ENCODE measurements at places on chromosomes 13 and 19. TPM values are rescaled to one million over a fixed set of nuclear protein-coding genes. Genes with fewer than 3 reads are reported as not detected.

DNA sequence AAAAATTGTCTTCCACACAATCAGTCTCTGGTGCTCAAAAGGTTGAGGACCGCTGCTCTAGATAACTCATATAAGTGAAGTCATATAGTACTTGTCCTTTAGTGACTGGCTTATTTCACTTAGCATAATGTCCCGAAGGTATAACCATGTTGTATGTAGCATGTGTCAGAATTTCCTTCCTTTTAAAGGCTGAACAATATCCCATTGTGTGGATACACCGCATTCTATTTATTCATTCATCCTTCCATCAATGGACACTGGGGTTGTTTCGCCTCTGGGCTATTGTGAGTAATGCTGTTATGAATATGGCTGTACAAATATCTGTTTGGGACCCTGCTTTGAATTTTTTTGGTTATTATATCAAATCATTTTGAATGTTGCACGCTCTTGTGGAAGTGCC is 4.6 kb upstream of the LYPD5 start:
- no peak for DNase-seq

DNA sequence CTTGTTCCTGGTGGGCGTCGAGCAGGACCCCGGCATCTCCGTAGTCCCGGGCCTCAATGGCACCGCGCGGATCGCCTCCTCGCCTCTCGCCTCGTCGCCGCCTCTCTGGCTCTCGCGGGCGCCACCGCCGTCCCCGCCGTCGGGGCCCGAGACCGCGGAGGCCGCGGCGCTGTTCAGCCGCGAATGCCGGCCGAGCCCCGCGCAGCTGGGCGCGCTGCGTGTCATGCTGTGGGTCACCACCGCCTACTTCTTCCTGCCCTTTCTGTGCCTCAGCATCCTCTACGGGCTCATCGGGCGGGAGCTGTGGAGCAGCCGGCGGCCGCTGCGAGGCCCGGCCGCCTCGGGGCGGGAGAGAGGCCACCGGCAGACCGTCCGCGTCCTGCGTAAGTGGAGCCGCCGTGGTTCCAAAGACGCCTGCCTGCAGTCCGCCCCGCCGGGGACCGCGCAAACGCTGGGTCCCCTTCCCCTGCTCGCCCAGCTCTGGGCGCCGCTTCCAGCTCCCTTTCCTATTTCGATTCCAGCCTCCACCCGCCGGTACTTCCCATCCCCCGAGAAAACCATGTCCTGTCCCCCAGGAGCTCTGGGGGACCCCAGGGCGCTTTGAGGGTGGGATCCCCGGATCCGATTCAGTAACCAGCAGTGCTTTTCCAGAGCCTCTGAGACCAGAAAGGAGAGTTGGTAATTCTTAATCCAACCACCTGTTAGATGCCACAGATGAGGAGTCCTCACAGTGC is 885 bp downstream of the MLNR start:
- DNase-seq = no peak

GRCh38 chr13:113053801-113054604 is 51.6 kb upstream of the F7 start:
- DNase-seq = peak; percentile 10

GRCh38 chr13:28449826-28450773 is 44.8 kb downstream of the FLT1 start:
- DNase-seq = no peak

DNA sequence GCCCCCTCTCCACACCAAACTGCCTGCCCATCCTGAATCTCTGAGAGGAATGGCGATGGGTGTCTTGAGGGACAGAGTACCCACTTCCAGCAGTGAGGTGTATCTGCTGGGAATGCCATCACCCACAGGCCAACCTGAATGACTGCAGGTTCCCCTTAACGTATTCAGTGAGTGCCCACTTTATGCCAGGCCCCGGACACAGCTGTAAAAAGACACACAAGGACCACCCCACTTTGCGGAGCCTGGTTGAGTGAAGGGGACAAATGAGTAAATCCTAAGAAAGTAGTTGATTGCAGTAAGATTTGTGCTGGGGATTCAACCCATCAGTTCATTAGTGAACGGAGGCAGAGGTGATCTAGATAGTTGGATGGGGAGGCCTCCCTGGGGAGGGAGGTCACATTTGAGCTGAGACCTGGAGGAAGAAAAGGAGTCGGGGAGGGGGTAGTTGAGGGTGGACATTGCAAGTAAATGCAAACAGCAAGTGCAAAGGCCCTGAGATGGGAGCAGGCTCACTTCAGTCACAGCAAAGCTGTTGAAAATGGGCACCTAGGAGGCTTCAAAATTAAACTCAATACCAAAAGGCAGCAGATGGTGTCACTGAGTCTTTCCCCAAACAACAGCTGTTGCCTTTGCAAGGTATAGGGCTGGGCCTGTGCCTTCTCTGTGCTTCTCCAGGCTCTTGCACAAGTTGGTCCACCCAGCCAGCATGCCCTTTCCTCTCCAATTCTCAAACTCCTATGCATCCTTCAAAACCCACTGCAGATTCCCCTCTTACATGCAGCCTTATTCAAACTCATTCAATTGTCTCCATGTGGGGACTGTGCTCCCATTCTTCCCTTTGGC is 4.3 kb downstream of the GDF15 start:
- DNase-seq = no peak

DNA sequence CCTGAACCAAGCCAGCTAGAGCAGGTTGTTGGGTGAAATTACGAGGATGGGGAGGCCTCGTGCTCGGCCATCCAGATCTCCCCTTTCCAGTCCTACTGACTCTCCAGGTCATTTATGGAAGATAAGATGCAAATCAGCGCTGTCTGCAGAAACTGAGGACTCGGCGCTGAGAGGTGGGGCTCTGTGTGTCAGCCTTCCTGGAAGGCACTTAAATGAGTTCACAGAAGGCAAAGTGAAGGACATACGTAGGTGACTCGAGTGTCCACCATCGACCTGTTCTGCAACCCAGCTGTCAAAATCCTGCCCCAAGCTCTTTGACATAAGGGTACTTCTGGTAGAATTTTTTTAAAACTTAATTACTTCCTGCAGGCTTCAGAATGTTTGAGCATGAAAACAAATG is 86.4 kb downstream of the RAB20 start:
- no peak for DNase-seq

DNA sequence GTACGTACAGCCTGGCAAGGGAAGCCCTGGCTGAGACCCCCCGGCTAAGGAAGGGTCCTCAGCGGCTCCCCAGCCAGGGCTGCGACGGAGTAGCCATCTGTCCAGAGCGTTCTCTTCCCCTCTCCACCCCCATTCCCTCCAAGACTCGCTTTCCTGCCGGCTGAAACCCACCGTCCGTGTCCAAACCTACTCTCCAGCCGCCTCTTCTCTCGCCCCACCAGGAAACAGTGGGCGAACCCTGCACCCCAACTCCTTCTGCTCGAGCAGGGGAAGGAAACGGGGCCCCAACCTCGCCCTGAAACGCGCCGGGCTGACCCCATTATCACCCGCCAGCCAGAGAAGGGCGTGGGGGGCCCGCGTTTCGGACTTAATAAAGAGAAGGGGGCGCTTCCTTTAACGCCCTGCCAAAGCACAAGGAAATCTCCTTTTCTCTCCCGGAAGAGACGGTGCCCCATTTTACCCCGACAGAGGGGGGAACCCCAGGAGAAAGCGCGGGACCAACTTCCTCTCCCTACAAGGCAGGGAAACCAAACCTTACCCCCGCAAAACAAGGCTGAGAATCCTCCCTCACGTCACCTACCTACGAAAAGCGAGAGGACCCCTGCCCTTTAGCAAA is 2.5 kb downstream of the ZC3H4 start:
- no peak for DNase-seq

- no peak for DNase-seq
These were observed 37.0 kb upstream of the PCDH9 start for GRCh38 chr13:67267136-67267535.

- no peak for DNase-seq
These were observed 20.9 kb downstream of the FCHO1 start for GRCh38 chr19:17772172-17772571.

GRCh38 chr19:801030-801860 is 4.0 kb downstream of the PTBP1 start:
- peak; percentile 88 for DNase-seq

DNA sequence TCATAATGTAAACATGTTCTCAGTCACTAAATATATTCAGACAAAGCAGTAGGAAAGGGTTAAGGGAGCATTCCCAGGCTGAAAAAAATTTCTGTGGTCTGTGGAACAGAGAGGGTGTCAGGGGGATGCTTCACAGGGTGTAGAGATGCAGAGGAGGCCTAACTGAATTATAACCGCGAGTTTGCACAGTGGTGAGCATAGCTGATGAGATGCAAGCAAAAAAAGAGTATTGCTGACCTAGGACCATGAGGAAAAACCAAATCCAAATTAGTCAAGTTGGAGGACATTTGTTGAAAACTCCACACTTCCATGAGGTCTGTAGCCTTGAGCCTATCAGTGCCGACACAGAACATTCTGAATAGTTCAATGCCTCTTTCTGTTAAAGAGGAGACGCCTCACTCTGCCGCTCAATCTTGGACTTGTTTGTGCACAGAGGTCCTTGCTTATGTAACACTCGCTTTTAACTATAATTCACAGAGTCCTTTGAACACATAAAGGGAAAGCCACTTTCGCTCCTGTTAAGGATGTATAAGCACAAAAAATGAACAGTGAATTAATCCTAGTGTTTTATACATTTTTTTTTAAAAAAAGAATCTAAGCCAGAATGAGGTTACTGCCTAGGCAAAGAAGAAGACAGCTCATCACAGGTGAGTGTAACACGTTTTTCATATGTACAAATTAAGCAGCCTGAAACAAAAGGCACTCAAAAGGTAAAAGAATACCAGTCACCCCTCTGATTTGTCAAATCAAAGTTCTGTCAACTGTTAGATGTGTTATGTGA is 25.8 kb upstream of the INTS6 start:
- no peak for DNase-seq

GRCh38 chr19:1567116-1567847 is 843 bp downstream of the MEX3D start:
- DNase-seq = peak; percentile 47

DNA sequence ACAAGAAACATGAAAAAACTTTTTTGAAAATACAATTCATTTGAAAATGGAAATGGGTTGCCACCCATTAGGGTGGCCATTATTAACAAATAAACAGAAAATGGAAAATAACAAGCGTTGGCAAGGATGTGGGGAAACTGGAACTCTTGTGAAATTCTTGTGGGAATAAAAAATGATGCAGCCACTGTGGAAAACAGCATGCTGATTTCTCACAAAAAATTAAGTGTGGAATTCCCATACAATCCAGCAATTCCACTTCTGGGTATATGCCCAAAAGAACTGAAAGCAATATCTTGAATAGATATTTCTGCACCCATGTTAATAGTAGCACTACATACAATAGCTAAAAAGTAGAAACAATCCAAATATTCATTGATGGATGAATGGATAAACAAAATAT is 165.2 kb downstream of the DCLK1 start:
- DNase-seq = no peak

The METTL21C gene
- total RNA-seq = not detected

The MTIF3 gene
- 140 TPM for total RNA-seq

The AP1M2 gene
- not detected for total RNA-seq

The TEX101 gene
- not detected for total RNA-seq

The ZIC5 gene
- total RNA-seq = not detected

The CYP4F8 gene
- total RNA-seq = not detected

The GPR4 gene
- total RNA-seq = 5.1 TPM

Measured in left ventricle myocardium inferior (tissue), 1 donor.